ENCODE measurements at places on chromosomes 4 and X.

GRCh38 chrX:110277609-110278008, 40.3 kb downstream of the AMMECR1 start:
- DNase-seq = no peak

DNA sequence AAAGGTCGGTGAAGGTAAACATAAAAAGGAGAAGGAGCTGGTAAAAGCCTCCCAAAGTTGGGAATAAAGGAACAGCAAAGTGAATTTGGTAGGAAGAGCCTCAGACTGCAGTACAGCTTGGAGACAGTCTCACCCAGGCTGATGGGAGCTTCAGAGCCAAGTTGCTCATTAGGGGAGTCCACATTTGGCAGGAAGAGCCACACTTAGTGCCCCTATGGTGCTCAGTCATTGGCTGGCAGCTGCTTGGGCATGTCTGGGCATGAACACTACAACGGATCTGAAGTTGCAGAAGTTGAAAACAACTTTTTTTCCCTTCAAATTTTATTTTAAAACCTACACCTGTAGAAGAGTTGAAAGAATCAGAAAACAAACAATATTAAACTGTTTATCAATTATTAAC, 2497.3 kb downstream of the ARAP2 start:
- DNase-seq = no peak

GRCh38 chrX:15874672-15875071, 20.1 kb upstream of the AP1S2 start:
- DNase-seq = no peak

- DNase-seq = no peak
These were observed 44.5 kb downstream of the STPG2 start for GRCh38 chr4:98098764-98099163.

DNA sequence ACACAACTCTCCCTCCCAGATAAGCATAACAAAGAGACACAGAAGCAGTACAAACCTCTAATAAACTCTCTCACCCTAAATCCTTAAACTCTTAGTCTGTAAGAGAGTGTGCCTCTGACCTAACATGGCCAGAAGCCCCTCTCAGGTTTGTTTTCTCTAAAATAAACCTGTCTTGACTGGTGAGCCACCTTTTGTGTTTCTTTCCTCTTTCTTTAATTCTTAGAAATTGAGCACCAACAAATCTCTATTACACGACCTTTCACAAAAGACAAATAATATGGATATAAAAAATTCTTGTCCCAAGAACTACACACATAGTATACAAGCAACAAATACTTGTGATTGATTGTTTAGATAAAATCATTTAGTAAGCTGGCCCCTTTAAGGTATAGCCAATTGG, 573.7 kb downstream of the EPHA5 start:
- no peak for DNase-seq

- DNase-seq = no peak
These were observed at the start of gene SYTL5 for GRCh38 chrX:38006291-38006690. SYTL5 (plus strand) TSS chrX:38006553; CDS start chrX:38033890, 27,337 bp downstream.

DNA sequence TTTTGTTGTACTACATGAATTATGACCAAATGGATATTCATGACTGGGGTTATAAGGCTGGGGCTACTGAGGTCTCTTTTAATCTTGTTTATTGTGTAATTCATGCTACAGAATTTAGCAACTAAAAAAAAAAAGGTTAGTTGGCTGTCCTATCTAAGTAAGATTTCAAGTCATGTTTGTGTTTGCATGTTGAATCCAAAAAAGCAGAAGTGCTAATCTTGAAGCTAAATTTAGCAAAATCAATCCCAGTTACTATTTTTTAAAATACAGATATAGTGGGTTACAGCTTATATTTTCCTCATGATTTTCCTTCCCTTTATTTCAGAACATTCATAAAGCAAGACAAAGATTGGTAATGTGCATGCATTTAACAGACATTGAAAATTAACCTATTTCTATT, 19.4 kb downstream of the MTMR1 start:
- DNase-seq = no peak

DNA sequence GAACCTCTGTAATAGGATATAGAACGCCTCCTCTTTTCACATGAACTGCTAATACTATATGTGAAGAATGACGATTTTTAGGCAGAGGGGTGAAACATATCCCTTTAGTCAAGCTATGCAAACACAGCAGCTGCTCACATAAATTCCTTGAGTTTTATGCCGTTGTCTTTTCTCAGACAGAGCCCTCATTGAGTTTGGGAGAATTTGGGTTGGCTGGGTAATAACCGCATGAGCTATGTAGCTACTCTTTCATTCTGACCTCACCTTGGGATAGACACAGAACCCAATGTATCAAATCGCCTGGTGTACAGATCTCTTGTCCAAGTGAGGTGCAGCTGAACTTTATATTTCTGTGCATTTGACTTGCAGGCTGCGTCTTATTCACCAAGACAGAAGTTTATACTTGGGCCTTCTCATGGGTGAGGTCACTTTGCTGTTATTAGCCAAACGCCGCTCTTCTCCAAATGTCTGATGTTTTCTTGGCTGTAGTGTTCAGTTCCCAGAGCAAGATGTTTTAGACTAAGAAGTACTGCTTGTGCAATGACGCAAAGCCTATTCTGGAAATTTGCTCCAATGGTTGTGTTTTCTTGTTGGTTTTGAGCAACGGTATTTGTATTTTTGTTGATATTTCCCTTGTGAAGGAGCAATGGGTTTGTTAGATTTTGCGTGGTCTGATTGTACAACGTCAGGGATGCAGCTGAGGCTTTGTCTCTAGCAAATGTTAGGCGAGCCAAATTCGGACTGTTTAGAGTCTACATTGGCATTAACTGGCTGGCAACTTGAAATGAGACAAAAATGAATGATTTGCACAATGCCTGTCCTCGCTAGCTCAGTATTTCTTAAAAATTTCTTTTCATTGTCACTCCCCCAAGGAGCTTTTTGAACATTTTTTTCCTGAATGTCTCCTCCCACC, 11.2 kb upstream of the SPARCL1 start:
- DNase-seq = no peak

GRCh38 chr4:165612936-165613335, 234.1 kb downstream of the CPE start:
- no peak for DNase-seq

- peak; percentile 9 for DNase-seq
These were observed 196.2 kb upstream of the TENT5D start for GRCh38 chrX:80223982-80224579.

GRCh38 chr4:57303012-57303751, 193.0 kb upstream of the IGFBP7 start:
- no peak for DNase-seq

- no peak for DNase-seq
These were observed 25.5 kb upstream of the GPC4 start for GRCh38 chrX:133440797-133441163.

- no peak for DNase-seq
These were observed 22.0 kb downstream of the C4orf54 start for GRCh38 chr4:99635601-99636000.

- DNase-seq = no peak
These were observed 31.7 kb downstream of the ZNF275 start for GRCh38 chrX:153365670-153366069.

DNA sequence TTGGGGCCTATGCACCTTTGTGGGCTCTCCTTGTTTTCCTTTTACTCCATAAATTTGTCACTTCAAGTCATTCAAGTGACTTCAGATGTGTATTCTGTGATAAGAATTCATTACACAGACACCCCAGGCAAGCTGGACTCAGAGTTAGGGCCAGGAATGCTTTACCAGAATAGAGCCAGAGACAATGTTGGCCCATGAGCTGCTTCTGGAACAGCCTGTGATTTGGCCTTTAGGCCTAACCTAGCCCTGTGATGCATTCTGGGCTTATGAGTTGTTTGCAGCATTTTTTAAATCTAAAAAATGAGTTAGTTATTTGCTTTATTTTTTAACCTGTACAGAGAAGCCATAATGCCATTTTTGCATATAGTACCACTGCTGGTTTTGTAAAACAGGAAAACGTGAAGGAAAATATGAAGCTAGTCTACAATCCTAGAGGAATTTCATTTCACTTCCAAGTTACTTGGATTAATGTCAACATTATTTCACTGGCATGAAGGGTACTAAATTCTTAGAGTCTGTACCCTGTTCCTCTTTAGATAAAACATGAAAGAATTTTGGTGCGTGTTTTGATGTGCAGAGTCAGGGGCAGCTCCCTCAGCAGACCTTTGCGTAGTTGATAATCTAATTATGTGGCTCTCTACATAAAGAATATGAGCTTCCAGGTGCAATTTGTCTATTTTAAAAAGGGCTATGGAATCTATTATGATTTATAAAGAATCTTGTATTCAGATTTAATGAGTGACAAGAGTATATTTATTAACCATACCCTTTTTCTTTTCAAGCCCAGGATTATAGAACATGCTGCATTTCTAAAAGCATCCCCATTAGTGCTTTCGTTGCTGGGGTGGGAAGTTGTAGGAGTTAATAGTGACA, 84.7 kb downstream of the ARHGAP10 start:
- no peak for DNase-seq

GRCh38 chr4:7460566-7460965, 25.8 kb upstream of the PSAPL1 start:
- peak; percentile 52 for DNase-seq

GRCh38 chr4:160142579-160142978, 1039.7 kb downstream of the RAPGEF2 start:
- DNase-seq = no peak

DNA sequence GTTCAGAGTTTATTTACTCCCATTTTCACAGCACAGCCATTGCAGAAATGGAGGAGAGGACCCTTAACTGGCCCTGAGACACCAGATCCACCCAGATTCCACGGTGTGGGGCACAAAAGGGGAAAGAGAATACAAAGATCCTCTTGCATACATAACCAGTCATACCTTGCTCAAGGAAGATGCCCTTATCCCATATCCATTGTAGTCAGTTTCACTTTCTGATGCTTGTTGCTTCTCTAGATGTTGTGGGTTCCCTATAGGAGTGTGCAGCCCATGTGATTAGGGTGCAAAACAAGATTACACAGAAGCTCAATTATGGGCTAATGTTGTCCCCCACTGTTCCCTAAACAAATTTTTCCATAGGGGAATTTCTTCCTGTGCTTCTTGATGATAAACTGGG, 1309.0 kb upstream of the PABPC4L start:
- DNase-seq = no peak

- peak; percentile 53 for DNase-seq
These were observed 93.0 kb upstream of the ANK2 start for GRCh38 chr4:112956484-112956896.

GRCh38 chrX:10519761-10520160, 100.6 kb downstream of the MID1 start:
- DNase-seq = no peak

GRCh38 chr4:107380190-107380589, 339.8 kb downstream of the PAPSS1 start:
- no peak for DNase-seq

GRCh38 chrX:142977128-142977914, 48.4 kb upstream of the SPANXN4 start:
- no peak for DNase-seq

DNA sequence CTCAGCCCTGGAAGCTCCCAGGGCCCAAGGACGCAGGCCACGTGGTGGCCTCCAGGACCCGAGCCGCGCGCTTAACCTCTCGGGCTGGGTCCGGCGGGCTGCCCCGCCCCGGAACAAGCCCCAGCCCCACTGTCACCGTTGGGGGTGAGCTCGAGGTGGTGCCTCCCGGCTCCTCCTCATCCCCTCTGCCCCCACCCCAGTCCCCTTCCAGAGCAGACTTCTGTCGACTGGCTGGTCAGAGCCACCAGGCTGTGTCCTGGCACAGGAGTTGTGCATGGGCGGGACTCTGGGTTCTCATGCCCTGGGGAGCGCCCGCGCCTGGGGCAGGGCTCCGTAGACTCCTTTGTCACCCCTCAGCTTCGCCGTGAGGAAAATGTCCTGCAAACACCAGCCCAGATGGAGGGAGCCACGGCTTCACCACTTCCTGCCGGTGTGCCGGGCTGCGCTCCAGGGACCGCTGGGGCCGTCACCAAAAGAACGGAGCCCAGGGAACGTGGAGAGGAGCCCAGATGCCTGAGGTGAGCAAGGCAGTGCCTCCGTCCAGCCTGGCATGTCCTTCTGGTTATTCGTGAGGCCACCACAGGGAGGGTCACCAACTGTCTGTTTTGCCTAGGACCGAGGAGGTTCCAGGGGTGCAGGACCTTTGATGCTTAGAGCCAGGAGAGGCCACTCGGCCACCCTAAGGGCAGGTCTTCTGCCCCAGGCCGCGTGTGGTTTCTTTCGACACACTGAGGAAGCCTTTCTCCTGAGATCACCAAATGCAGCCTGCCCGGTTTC, 7.1 kb upstream of the RGS12 start:
- DNase-seq = no peak

DNA sequence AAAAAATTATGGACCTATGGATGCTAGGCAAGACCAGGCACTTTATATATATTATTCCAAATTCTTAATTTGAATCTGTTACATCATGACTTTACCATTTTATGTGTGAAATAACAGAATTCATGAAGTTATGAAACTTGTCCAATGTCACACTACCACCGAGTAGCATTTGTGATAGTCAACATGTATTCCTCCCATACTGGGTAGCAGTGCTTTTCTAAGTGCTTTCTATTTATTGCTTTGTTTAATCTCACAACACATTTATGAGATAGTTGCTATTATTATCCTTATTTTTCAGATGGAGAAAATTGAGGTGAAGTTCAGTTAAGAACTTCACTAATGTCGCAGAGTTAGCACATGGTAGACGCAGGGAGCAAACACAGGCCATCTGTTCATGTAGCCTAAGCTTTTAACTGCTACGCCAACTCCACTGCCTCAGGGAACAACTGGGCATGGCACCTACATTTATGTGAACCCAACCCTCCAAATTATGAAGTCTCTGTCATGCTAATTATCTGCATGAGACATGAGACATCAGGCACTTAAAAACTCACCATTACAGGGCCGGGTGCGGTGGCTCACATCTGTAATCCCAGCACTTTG, 20.8 kb downstream of the GUCY1A1 start:
- peak; percentile 46 for DNase-seq

- no peak for DNase-seq
These were observed 1.6 kb upstream of the WWC2 start for GRCh38 chr4:183097231-183098018.

- no peak for DNase-seq
These were observed 139.8 kb upstream of the KIT start for GRCh38 chr4:54517781-54518444.

- DNase-seq = no peak
These were observed 290.4 kb upstream of the MAGEB16 start for GRCh38 chrX:35507701-35508100.

GRCh38 chrX:107025545-107025944, 25.5 kb upstream of the MORC4 start:
- DNase-seq = no peak

DNA sequence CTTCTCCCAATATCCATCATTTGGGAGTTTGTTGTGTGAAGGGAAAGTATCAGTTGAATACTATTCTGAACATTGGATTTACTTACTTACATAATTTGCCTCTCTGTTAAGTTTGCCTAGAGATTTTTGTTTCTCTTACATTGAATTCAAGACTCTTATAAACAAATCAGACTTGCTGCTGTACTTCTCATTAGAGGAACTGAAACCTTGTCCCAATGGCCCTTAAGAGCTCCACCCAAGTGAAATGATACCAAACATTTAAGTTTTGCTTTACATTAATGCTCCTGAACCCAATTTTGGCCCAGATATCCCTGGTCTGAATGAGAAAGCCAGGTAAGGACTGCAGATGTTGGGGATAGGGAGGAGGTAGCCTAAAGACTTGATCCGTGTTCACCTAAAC, 32.0 kb downstream of the HAND2 start:
- DNase-seq = no peak

GRCh38 chr4:74667944-74668343, 126.4 kb downstream of the BTC start:
- DNase-seq = no peak

- DNase-seq = no peak
These were observed 35.8 kb upstream of the TMEM164 start for GRCh38 chrX:109967156-109967555.

All from BE2C (cell line).